ENCODE measurements at places on chromosomes 7 and 10.

DNA sequence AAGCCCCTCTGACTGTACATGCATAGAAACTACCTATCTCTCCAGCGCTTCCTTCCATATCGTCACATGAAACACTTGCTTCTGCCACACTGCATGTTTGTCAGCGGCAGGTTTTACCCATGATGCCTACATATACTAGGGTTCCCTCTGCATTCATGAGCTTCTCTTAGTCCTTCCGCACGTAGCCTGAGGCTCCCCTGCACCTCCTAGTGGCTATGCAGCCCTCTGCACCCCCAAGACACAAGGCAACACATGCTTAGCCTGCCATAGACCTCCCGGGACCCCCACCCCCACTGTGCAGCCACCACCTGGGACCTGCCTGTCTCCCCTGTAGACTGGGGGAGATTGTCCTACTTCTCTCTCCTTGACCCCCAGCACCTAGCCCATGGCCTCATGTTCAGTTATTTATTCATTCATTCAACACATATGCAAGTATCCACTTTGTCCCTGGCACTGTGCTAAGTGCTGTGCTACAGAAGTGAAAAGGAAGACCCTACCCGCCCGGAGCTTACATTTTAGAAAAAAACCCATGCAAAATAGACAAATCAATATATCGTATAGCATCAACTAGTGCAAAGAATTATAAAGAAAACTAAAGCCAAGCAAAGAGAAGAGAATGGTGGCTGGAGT, 23.5 kb downstream of the TMEM273 start:
- no peak for DNase-seq

GRCh38 chr10:121291376-121291775, 306.9 kb downstream of the FGFR2 start:
- no peak for DNase-seq

GRCh38 chr10:19920075-19920726, 104.0 kb downstream of the PLXDC2 start:
- no peak for DNase-seq

DNA sequence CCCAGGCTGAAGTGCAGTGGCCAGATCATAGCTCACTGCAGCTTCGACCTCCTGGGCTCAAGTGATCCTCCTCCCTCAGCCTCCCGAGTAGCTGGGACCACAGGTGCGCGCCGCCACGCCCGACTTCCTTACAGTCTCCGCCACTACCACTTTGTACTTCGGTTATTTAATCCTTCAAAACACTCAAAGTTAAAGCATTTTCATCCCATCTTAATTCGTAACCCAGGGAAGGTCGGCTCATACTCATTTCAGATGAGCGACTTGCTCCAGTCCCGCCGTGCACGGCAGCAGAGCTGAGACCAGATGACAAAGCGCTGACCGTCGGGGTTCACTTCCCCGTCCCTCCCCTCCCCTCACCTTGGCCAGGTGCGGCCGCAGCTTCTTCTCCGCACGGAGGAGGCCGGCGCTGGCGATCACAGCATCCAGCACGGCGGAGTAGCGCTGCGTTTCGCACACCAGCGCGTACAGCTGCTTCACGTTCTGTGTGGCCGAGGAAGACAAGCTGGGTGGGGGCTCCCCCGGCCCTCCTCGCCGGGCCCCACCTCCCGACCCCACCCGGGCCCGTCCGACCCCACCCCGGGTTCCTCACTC, 457 bp downstream of the NSUN5 start:
- no peak for DNase-seq

DNA sequence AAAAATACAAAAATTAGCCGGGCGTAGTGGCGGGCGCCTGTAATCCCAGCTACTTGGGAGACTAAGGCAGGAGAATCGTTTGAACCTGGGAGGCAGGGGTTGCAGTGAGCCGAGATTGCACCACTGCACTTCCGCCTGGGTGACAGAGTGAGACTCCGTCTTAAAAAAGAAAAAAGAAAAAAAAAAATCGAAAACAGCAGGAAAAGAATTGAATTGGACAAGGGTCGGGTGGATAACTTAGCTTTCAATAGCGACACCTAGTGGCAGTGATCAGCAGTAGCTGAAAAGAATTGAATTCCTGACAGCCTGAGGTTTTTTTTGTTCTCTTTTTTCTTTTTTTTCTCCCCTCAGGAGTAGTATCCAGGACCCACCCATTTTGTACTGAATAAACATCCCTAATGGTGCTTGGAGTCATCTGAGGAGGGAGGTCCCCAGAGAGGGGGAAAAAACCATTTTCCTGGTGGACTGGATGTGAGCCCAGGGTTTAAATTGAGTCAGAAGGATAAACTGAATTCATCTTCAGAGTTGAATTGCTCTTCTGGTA, 55.1 kb downstream of the CYCS start:
- DNase-seq, result no peak

- DNase-seq, result no peak
Observed at GRCh38 chr7:54917613-54918391, 101.0 kb upstream of the EGFR start.

- DNase-seq, result no peak
Observed at GRCh38 chr7:17369691-17370426, 71.4 kb downstream of the AHR start.

DNA sequence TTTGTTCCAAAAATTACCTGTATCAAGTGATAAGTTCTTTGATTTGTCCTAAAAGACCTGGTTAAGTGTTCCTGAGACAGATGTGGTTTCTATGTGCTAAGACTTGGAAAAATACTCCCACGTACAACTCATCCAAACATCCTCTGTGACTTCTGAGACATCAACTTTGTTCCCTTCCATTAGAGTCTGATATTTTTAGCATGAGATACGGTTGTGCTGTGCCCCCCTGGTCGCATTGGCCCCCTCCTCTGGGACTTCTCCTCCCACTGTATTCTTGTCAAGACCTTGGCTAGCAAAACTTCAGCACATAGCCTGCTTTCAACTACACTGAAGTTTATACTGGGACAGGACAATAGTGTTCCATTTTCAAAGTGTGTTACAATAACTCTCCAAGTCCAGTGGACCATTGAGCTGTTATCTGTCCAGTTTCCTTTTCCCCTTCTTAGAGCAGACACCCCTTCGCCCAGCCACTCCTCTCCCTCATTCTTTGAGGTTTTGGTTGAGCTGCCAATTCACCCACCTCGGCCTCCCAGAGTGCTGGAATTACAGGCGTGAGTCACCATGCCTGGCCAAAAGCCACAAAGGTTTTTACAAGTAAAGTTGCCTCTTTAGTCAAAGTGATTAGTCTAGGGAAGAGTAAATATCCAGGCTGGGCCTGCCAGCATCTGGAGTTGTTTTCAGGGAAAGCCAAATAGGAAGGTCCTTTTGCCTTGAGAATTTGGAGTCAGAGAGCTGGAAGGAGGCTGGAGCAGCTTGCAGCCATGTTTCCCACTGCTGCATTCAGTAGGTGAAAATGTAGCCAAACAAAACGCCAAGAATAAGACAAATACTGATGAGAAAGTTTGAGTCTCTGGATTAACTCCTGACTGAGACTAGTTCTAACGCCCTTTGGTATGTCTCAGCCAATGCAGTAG, 17.8 kb upstream of the PDLIM1 start:
- DNase-seq, result no peak

GRCh38 chr10:43843321-43844101, 194.8 kb upstream of the ZNF32 start:
- no peak for DNase-seq

DNA sequence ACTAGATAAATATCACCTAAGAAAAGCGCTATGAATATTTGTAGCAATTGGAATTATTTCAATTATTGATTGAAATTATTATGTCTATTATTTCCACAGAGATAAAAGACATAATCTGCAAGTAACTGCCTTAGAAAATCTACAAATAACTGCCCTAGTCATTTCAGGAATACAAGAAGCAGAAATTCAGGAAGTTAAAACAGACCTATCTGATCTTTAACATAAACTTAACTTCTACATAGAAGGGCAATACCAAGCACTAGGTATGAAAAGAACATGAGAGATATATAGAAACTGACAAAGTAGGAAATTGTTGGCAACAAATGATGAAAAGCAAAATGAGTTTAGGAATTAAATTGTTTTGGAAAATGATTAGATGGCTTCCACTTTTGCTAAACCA, 31.8 kb upstream of the AKR1B10 start:
- no peak for DNase-seq

GRCh38 chr7:142799437-142799835, 28.7 kb downstream of the PRSS2 start:
- no peak for DNase-seq

DNA sequence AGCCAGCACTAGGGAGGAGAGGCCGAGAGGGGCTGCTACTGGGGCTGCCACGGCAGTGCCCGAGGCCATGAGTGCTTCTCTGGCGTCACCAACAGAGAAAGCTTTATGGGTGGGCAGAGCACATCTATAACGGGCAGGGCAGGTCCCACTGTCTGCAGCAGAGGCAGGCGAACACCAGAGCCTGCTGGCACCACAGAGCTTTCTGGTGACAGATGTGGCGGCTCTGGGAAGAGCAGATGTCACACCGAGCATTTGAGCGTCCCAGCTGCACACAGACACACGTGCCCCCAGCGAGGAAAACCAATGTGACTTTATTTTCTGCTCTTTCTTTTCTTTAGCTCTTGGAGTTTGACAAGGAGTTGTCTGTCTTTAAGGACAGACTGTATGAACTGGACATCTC, 20.5 kb downstream of the NKX6-2 start:
- DNase-seq, result no peak

DNA sequence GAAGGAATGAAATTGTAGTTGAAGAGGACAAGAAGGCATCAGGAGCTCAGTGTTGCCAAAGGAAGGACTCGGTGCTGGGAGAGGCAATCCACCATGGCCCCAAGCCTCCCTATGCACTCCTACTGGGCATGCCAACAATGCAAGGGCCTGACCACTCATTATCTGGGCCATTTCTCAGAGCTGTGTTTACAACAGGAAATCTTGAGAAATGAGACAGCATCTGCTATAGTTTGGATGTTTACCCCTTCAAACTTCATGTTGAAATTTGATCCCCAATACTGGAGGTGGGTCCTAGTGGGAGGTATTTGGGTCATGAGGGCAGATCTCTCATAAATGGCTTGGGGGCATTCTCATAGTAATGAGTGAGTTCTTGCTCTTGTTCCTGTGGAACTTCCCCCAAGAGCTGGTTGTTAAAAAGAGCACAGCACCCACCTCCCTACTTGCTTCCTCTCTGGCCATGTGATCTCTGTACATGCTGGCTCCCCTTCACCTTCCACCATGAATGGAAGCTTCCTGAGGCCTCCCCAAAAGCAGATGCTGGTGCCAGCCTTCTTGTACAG, 50.8 kb upstream of the AOAH start:
- DNase-seq, result no peak

GRCh38 chr7:39672176-39672575, 48.8 kb downstream of the RALA start:
- DNase-seq, result no peak

GRCh38 chr7:121279060-121279620, 49.7 kb upstream of the WNT16 start:
- no peak for DNase-seq

DNA sequence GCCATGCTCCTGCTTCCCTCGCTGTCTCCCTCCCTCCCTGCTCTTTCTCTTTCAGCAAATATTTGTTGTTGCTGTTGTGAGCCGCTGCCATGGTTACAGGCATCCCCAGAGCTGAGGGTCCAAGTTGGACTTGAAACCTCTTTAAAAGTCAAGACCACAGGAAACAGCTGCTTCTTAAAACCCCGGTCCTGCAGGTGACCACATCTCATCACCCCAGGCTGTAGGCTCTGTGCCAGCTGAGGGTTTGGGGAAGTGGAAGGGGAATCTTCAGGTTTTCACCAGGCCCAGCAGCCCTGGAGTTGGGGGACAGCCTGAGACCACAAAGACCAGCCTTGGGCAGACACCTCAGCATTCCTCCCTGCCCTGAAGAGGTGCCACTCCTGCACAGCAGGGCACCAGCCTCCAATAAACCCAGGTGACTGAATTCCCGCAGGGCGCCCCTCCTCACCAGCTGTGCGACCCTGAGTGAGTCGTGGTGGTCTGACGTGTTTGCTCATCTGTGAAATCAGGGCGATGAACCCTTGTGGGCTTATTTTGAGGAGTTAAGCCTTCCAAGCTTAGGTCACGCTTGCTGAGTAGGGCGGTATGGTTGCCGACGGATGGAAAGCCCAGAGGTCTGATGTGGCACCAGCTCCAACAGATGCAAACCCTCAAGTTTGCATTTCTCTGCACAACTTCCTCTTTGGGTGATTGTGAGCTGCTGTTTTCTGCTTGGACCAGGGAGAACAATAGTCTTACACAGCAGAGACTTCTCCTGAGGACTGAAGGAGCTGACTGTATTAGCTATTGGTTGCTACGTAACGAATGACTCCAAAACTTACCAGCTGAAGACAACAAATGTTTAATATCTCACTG, 24.8 kb downstream of the NPTX2 start:
- DNase-seq, result no peak

Measured in activated T-helper 9 cell treated with anti-CD3 and anti-CD28 coated beads, Interleukin-2, amount 50 U/mL, for 16 hours (primary cell).